ENCODE measurements at places on chromosomes 7 and 10.
A peak's percentile ranks its signal among the peaks of the same experiment; 100 is the strongest.

GRCh38 chr10:86723009-86723408, 33.4 kb upstream of the BMPR1A start:
- DNase-seq, result no peak

DNA sequence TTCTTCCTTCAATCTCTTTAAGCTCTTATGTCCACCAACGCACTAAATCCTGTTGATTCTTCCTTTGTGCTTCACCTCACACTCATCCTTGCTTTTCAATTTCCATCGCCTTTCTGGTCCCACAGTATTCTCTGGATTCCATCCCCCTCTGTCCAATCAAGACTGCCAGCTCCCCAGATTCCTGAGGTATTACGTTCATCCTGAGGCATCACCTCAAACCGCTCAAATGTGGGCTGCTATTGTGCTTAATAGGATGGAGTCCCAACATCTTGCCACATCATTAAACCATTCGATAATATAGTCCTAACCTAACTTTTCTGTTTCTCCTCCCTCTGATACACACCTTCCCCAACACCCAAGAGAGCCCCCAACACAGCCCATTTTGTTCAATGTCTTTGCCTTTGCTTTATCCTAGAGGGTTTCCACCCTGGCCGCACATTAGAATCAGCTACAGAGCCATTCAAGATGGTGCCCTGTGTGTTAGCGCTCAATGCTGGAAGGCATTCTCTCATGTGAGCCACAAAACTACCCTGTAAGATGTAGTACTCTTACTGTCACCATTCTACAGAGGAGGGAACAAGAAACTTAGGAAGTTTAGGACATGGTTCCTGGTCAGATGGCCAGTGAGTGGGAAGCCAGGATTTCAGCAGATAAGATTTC, 79.5 kb upstream of the LEP start:
- no peak for DNase-seq

DNA sequence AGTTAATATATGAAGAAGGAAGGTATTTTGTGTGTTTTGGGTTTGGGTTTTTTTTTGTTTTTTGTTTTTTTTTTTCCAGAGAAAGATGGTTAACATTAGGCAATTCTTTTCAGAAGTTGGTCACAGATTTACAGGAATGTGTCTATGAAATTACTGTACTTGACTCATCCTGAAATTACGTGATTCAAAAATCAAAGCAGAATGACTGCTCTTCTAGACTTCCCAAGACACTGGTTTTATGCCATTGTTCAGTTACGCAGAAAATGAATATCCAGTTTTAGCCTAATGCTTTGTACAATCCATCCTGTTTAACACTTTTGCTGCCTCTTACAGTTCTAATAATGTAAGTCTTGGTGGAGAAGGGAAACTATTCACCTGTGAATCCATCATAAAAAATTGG, 39.7 kb upstream of the CELF2 start:
- no peak for DNase-seq

DNA sequence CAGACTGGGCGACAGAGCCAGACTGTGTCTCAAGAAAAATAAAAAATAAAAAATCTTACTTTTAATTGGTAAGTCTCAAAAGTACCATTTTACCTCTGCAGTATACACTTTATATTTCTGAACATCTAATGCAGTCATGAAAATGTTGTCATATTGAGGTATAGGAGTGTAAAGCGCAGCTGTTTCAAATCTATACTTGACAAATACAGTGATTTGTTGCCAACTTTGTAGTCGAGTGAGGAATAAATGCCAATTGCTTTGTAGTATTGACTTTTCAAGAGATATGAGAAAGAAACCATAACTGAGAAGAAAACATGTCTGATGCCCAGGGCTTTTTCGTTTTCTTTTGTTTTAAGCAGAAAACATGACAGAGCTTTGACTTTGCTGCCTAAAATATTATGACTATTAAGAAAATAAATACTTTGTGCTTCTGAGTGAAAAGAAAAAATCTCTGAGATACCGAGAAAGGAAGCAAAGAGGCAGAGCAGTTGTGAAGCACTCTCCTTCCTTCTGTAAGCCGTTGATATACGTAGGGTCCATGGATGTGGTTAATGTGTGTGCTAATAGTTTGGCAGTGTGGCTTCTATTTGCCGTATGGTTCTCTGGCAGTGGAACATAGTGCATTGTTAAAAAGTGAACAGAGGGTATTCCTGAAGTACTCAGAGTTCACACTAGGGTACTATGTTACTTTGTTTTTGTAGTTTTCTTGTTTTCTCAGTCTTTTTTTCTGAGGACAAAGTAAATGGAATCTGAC, 38.2 kb downstream of the AVL9 start:
- no peak for DNase-seq

- peak; percentile 66 for DNase-seq
These were observed 523 bp downstream of the PURB start for GRCh38 chr7:44884621-44885393.

Data from stimulated activated CD8-positive, alpha-beta memory T cell treated with anti-CD3 and anti-CD28 coated beads, Interleukin-4, amount 100 ng/mL, for 48 hours (primary cell).